ENCODE measurements at places on chromosomes 1 and 21.

DNA sequence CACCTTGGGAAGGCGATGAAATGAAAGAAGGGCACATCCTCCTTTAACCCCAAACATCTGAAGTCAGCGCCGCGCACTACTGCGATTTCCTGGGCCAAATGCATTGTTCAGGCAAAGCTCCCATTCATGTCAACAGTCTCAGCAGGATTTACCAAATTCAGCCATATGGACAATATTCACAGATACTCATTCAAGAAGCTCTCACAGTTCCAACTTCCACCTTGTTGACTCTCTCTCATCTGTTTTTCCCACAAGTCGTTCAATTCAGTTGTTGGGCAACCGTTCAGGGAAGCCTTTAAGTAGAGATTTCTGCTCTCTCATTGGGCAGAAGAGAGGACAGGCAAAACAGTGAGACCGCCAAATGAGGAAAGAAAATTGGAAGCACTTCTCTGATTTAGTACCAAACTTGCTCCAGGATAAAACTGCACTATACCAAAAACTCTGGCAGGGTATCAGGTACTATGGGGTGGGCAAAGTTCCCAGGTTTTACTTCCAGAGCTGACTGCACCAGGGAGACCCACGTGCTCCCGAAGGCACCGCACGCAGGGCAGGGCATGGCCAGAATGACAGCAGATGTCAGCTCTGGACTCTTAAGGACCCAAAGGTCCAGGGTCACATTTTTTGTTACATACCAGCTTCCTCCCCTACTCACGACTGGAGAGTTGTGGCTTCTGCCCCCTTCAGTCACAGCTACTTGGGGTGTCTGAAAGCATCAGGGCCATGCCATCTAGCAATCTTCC lies 668.8 kb downstream of the KIF26B start:
- no peak for DNase-seq

- no peak for DNase-seq
Observed at GRCh38 chr1:34785875-34786470, 5.0 kb downstream of the GJB3 start.

- DNase-seq, result no peak
Observed at GRCh38 chr1:170200621-170201397, 55.0 kb downstream of the NTMT2 start.

- no peak for DNase-seq
Observed at GRCh38 chr1:47175227-47175934, 14.5 kb downstream of the PDZK1IP1 start.

- no peak for DNase-seq
Observed at GRCh38 chr1:216815260-216816131, 92.3 kb upstream of the ESRRG start.

DNA sequence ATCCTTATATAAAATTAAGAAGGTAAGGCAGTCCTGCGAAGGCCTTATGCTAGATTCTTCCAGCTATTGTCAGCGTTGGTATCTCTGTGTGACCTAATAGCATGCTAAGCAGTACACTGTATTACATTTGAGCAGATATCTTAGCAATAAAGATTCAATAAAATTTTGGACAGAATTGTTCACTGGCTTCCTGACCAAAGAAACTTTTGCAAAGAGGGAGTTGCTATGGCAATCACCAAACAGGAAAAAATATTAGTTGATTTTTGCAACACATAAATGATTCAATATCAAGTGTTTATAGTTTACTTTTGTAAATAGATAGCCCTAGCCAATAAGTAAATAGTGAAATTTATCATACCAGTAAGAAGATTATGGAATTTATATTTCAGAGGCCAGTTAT lies 31.0 kb upstream of the PLEKHO1 start:
- DNase-seq, result no peak

DNA sequence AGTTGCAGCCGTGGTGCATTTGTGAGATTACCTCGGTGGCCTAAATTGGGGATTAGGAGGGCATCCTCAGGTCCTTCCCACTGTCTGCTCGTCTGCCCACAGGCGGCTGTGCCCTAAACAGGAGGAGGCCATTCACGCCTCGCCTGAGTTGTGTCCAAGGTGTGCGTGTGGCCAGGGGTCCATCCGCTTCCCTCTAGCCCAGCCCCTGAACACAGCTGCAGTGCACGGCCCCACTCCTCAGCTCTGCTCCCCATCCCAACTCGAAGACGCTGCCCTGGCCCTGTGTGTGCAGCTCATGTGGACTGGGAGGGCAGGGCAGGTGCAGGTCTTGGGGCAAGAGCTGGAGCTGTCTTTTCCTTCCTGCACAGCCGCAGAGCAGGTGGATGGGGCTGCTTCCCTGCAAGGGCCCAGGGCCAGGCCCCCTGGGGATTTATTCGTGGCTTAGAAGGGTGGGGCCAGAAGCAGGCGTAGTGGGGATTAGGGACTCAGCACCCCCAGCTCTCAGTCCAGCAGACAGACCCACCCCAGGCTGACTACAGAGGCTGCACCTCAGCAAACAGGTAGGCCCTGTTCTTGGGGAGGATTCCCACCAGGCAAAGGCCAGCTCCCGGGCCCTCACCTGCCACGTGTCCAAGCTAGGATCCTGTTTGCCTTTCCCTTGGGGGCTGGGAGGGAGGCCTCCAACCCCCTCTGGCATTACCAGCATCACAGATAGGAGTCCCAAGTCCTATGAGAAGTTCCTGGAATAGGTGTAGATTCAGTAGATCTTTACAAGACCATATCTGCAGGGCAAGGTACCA lies 4.3 kb downstream of the GUK1 start:
- DNase-seq, result no peak

GRCh38 chr1:186819126-186819525 lies 9.6 kb upstream of the PLA2G4A start:
- DNase-seq, result no peak

DNA sequence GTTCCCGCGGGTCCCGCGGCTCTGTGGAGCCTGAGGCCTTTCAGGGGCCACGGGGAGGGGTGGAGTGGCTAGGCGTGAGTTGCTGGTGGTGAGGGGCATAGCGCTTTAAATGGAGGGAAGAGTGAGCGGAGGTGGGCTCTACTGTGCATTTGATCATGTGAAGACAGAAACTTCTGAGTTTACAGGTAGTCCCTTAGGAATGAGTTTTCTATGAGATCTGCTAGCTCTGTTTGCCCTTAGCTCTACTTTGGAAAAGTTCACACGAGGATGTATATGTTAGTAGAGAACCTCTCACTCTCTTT lies 593 bp downstream of the ST6GALNAC3 start:
- no peak for DNase-seq

DNA sequence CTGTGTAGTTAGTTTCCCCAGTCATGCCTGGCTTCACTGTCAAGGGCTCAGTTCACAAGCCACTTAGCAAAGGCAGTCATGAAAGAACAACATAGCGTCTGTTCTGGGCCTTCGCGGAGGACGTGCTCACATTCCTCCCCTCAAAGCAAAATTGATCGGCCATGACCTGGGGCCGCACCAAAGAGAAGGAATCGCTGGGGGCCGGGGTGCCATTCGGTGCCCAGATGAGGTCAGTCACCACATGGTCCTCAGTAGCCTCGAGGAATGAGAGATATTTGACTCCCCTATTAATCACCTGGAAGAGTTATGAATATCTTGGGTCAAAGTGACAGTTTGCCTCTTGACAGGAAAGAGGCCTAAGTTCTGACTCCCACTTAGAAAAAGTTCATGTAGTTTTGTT lies 251.1 kb upstream of the JUN start:
- DNase-seq, result no peak

- DNase-seq, result no peak
Observed at GRCh38 chr1:217184854-217185253, 446.0 kb downstream of the GPATCH2 start.

DNA sequence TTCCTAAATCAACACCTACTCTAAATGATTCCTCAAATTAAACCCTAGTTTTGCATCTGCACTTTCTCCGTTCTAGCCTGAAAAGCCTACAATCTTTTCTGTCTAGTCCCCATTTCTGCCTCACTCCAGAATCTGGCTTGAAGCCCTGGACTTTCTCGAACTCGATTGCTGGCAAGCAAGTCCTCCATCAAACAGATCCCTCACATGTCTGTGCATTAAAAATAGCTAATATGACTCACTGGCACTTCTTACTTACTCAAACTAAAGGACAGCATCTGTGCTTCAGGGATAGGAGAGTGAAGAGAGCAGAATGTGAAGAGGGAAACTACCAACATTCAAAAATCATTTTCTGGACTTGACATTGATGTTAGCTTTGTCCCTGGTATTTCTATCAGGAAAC lies 51.8 kb upstream of the CXADR start:
- DNase-seq, result no peak

DNA sequence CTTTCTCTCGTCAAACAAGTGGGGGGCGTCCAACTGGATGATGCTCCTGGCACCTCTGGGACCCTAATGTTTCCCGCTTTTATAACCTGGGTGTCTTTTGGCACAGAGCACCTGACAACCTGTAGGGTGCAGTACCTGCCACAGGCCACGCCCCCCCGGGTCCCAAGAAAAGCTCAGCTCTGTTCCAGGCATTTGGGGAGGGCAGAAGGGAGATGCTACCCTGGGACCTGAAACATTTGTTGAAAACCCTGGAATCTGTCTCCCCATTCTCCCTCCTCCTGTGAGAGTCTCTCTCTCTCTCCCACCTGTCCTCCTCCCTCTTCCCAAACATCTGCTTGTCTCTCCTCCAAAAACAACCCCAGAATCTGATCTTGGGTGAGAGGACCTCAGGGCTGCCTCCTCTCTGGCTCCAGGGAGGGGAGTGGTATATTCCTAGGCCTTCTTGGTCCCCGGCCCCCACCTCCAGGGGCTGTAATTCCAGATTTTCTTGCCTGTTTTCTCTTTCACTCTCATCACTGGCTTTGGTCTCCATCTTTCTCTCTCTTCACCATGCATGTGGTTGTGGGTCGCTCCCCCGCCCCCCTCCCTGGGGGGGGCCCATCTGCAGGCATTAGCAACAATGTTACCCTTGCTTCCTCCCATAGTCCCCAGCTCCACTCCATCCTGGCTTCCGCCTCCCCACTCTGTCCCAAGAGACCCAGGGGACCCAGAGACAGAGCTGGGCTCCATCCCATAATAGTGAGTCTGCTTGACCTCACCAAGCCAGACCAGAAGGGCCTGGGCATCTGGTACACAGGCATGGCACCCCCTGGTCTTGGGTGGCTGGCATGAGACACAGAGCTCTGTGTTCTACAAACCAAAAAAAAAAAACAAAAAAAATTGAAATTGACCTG lies 4.1 kb downstream of the AHDC1 start:
- DNase-seq, result no peak

DNA sequence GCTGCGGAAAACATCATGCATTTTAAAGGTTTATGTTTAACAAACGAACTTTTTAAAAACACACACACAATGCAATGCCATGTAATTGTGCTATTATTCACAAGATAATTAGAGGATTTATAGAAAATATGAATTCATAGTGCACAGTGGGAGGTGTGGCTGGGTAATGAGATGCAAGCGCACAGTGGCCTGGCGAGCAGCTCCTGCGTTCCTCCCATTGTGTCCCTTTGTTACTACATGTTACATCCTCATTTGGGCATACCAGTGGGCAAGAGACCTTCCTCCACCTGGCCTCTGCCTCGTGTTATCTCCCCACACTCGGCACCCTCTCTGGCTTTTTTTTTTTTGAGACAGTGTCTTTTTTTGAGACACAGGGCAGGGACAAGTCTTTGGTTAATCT lies 30.0 kb upstream of the TENT5B start:
- no peak for DNase-seq

DNA sequence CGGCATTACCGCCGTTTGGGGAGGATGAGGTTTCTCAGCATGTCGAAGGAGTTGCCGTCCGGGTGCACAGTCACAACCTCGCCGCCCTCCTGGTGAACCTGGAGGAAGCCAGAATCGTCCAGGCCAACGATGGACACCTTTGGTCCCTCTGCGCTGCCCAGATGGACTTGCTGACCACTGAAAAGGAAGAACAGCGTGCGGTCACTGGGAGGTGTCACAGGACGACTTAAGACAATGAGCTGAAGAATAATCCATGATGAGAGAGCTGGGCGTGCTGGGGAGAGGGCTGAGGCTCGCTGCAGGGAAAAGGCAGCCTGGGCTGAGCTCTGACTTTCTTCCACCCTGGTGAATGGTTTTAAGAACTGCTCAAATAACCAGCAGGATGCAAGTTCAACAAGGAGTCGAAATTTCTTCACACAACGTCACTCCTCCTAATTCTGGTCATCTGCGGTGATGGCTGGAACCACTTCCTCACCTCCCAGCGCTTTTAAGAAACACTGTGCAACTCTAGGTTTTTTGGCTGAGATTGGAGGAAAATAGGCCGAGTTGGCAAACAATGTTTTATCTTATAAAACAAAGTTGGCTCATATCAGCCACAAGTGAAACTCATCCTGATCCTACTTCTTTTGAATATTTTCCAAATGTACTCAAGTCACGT lies 55.5 kb downstream of the SIM2 start:
- no peak for DNase-seq

DNA sequence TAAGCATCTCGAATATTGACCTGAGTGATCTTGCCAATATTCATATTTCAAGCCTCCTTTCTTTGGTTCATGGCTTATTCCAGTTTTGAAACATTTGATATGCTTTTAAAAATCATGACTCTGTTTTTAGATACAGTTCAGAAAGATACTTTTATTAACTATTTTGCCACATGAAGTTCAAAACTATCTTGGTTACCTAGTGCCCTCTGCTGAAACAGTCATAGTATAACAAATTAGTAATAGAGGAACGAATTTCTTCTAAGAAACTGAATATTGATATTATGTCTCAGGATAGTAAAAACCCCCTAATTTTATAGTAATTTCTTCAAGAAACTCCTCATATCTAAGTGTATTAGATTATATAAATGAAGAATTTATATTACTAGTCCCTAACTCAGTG lies 52.6 kb upstream of the RC3H1 start:
- no peak for DNase-seq

- no peak for DNase-seq
Observed at GRCh38 chr1:63461661-63462230, 61.3 kb downstream of the ITGB3BP start.

DNA sequence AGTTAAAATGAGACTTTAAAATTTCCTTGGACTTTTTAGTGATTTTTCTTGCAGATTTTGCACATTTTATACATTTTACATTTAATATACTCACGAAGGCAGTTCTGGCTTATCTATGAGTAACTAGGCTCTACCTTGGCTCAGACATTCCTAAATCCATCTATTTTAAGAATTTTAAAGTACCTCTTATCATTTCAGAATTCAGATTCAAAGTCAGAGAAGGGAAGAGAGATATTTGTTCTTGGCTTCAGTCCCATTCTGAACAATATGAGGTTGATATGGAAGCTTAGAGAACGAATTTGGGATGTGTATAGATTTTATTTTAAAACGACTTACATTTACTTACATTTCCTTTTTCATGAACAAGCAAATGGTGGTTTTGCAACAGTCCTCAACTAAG lies 230.2 kb downstream of the LMO4 start:
- no peak for DNase-seq

GRCh38 chr1:58572690-58573089 lies 4.4 kb downstream of the TACSTD2 start:
- no peak for DNase-seq

DNA sequence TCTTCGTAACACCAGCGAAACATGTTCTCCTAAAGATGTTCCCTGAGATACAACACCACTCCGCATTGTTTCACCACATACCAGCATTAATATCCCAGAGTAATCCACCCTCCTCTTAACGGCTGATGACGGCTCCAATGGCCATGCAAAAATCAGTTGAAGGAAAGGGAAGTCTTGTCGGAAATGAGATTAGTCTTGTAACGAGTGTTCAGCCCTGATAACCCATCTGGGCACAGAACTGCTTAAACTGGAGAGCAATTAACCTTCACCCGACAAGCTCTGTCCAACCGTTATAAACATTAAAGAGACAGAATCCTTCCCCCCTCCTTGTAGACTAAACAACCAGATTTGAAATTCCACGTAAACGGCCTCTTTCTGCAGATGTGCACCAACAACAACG lies 21.9 kb downstream of the ERG start:
- DNase-seq, result no peak

- DNase-seq, result no peak
Observed at GRCh38 chr1:9942399-9942938, 722 bp downstream of the LZIC start.

Data from GM12891 (cell line).